ENCODE measurements at places on chromosomes 4 and X. TPM values are rescaled to one million over a fixed set of nuclear protein-coding genes. Genes with fewer than 3 reads are reported as not detected.

GABRG1 gene
- not detected for total RNA-seq

ZNF711 gene
- 1.1 TPM for total RNA-seq

IQCM gene
- total RNA-seq = not detected

SMAD1 gene
- total RNA-seq = 10.2 TPM

ADGRG4 gene
- not detected for total RNA-seq
